Gastrocnemius medialis (tissue), 4 donors: ENCODE measurements at places on chromosomes 16 and 17. TPM values are rescaled to one million over a fixed set of nuclear protein-coding genes. Genes with fewer than 3 reads are reported as not detected.
A peak's percentile ranks its signal among the peaks of the same experiment; 100 is the strongest.

DNA sequence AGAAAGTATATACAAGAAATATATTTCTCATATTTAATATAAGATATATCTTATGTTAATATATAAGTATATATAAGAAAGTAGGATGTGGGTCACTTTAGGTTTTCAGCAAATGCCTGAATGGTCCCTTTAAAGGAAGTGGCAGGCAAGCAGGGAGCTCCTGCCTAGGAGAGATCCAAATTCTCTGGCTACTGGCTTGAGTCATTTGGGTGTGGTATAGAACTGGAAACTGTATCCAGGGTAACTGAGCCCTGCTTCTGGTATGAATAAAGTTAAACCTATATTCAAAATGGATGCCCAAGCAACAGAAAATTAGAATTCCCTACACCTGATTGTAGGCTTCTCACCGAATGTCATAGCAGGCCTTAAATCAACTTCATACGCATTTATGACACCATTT lies 144.4 kb downstream of the ZNF18 start:
- no peak for DNase-seq

DNA sequence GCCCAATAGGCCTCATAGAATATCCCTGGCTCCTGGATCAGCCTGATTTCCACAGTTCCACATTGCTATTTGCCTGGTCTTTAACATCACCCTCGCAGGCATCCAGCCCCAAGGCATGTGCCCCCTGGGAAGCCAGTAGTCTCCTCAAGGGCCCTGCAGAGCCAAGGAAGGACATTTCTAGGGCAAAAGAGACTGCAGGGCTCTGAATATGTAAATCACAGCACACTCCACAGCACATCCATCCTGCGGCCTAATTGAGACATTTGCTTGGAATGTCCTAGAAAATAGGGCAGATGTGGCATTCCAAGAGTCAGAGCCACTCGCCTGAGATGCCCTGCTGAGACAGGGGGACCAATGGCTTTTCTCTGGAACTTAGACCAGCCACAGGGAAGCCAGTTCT lies 11.4 kb upstream of the C16orf78 start:
- no peak for DNase-seq

- no peak for DNase-seq
Observed at GRCh38 chr17:76688165-76688622, 22.6 kb downstream of the MXRA7 start.

DNA sequence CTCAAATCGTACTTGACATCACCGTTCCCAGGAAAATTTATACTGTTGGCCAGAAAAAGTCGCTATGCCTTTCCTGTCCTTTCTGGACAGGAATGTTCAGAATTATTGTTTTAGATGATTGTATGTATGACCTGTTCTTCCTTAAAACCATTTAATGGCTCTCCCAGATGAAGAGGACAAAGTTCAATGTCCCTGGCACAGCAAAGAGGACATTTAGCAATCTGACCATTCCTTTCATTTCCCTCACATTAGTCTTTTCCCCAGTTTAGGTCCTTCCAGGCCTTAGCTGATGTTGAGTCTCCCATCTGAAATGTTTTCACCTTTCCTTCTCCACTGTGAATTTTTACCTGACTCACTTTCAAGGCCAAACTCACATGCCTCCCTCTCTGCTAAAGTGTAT lies 938.9 kb downstream of the CDH11 start:
- no peak for DNase-seq

DNA sequence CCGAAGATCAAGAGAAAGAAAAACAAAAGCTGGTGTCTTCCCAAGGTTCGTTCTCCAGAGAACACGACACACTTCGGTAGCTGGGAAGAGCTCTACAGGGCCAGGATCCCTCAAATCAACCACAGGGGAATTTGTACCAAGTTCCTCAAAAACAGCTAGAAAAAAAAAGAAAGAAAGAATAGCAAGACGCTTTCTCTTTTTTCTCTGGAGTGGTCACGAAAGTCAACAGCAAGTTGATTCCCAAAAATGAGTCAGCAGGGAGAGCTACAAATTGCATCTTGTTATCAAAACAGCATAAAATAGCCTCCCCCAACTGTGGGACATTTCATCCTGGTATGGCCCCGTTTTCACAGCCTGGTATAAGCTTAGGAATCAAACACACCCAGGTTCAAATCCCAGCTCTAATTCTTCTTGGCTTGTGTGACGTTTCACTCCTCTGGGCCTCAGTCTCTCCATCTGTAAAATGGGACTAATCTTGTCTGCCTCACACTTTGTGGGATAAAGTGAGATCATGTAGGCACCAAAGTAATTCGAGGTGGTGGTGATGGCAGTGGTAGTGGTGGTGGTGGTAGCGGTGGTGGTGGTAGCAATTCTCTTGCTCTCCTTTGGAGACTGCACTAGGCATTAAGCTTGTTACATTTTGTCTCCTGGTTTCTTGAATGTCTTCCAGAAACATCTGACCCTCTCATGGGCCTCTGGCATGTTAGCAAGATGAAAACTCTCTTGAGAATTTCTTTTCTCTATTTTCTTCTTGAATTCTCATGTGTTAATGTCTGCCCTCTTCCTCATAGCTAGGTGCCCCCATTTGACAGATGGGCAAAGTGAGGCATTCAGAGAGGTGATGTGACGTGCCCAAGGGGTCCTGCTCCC lies 988 bp upstream of the IL21R start:
- DNase-seq = no peak

GRCh38 chr16:676913-677312 lies 1.4 kb downstream of the RHBDL1 start:
- no peak for DNase-seq

DNA sequence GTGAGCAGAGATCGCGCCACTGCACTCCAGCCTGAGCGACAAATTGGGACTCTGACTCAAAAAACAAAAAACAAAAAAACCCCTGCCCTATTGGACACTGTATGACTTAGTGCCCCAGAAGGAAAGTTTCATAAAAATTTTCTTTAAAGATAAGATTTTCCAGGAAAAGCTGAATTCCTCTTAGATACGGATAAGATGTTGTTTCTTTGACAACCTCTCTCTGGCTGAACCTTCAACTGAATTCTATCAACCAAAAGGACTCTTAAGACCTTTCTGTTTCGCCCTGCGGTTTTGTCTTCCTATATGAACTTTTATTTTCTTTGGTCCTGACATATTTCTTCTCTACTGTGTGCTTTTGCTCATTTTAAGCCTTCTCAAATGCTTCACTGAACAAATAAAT lies 35.8 kb downstream of the CPPED1 start:
- DNase-seq = no peak

GRCh38 chr17:2138761-2139160 lies 83.9 kb downstream of the HIC1 start:
- peak; percentile 46 for DNase-seq

DNA sequence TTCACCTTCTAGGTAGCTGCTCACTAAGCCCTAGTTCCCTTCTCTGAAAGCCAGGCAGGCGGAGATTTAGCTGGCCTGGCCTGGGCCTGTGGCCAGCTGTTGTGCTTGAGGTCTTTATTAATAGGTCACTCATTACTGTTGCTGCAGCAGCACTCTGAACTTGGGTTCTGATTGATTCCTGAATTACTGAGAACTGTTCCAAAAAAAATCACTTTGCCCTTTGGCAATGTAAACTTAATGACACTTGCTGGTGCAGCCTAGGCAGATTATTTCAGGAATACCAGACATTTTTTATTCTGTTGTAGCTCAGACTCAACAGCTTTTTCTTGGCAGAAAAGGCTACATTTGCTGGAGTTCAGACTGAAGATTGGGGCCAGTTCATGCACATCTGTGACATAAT lies 2.7 kb downstream of the TOM1L1 start:
- no peak for DNase-seq

DNA sequence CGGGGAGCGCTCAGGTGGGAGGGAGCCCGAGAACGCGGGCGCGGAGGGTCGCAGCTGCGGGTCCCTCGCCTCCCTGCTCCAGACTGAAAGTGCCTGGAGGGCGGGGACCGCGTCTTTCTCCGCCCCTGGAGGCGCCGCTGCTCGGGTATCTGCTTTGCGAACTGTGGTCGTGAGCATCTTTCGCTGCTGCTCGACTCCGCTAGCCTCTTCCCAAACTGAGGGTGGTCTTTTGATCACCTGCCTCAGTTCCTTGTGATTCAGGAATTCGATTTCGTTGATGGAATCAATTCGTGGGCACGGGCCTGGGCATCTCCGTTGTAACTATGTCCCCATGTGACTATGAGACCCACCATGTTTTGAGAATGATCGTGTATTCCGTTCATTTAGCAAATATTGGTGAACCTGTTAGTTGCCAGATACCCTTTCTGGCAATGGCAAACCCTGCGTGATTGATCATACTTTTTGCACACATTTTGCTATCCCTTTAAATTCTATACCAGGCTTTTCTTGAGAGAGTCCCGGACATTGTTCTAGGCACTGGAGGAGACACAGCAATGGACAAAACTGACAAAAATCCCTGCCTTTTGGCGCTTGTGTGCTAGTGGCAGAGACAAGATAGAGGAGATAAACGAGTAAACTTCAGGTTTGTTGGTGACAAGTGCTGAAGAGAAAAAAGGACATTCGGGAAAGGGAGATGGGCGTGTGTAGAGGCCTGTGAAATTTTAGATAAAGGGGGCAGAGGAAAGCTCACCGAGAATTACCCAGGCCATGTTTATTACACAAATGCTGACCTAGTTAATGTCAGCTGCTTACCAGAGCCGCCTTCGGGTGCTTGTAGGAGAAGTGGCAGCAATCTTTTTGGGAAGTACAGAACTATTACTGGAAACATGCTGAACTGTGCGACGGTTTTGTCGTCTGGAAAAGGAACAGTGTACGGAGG lies 948 bp downstream of the UTP18 start:
- no peak for DNase-seq

DNA sequence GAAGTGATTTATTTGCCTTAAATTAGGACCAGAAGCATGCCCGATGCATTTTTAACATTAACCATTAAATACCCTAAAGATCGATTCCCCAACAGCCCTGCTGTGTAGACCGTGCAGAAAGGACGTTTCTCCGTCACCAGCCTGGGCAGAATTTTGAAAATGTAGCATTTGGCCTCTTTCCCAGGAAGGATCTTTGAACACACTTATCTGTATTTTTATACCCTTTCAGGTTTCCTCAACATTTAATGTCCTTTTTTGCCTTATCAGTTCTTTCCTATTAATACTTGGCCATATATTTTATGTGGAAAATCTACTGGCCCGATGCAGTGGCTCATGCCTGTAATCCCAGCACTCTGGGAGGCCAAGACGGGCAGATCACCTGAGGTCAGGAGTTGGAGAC lies 54.6 kb upstream of the ZNF750 start:
- no peak for DNase-seq

DNA sequence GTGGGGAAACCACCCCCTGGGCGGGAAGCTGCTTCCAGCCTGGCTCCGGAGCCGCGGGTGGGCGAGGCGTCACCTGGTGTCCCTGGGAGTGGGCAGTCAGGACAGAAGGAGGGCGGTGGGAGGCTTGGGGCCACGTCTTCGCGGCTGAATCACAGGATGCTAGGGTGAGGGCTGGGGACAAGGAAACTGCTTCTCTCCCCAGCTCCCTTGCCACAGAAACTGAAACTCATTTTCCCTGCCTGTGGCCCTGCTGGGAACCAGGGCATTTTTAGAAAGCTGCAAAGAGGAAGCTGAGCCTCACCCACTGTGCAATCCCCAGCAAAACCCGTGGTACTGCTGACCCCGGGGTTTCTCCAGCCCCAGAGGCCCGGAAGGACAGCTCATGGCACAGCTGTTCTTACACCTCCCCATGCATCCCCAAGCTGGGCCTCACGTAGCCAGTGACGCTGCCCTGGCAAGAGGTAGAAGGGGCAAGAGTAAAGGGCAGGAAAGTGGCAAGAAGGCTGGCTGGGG lies 8.2 kb downstream of the RHBDF2 start:
- peak; percentile 63 for DNase-seq

DNA sequence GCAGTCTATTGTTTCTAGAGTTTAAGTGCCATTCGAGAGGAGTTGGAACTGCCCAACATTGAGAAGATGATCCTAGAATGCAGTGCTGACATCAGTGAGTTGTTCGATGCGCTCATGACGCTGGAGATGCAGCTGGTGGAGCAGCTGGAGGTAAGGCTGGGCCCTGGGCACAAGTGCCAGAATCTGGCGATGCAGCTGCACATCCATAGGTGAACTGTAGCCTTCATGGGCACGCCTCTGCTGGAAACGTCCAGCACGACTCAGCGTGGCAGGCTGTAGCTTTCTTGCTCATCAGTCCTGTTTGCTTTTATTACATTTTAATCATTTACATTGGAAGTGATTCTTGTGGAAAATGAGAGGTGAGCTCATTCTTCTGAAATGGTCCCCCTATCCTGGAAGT lies 31.7 kb downstream of the DRC3 start:
- no peak for DNase-seq

- no peak for DNase-seq
Observed at GRCh38 chr16:719815-720446, 1.0 kb upstream of the ANTKMT start.

- no peak for DNase-seq
Observed at GRCh38 chr17:14699574-14700185, 398.8 kb downstream of the HS3ST3B1 start.

ENPP7 gene
- total RNA-seq = not detected

EMP2 gene
- 7.9 TPM for total RNA-seq

TBX21 gene
- 0.98 TPM for total RNA-seq

MYH8 gene
- 0.34 TPM for total RNA-seq

CMTM4 gene
- 6.2 TPM for total RNA-seq

HOXB1 gene
- total RNA-seq = not detected

PTX4 gene
- not detected for total RNA-seq

CIAPIN1 gene
- total RNA-seq = 38.8 TPM

BCO1 gene
- total RNA-seq = not detected

SLC6A2 gene
- total RNA-seq = not detected
